Nucleus accumbens (tissue), 56 donors: ENCODE measurements at places on chromosomes 7 and 10.

- DNase-seq = no peak
Measured at GRCh38 chr10:129658376-129659072, 191.5 kb downstream of the MGMT start.

GRCh38 chr7:88669913-88670312, 89.6 kb upstream of the ZNF804B start:
- DNase-seq = no peak

GRCh38 chr7:30965372-30965771, 1.6 kb downstream of the GHRHR start:
- DNase-seq = no peak

GRCh38 chr10:119768455-119769094, 42.7 kb downstream of the INPP5F start:
- no peak for DNase-seq

GRCh38 chr10:98367604-98368451, 47.2 kb downstream of the PYROXD2 start:
- DNase-seq = no peak

DNA sequence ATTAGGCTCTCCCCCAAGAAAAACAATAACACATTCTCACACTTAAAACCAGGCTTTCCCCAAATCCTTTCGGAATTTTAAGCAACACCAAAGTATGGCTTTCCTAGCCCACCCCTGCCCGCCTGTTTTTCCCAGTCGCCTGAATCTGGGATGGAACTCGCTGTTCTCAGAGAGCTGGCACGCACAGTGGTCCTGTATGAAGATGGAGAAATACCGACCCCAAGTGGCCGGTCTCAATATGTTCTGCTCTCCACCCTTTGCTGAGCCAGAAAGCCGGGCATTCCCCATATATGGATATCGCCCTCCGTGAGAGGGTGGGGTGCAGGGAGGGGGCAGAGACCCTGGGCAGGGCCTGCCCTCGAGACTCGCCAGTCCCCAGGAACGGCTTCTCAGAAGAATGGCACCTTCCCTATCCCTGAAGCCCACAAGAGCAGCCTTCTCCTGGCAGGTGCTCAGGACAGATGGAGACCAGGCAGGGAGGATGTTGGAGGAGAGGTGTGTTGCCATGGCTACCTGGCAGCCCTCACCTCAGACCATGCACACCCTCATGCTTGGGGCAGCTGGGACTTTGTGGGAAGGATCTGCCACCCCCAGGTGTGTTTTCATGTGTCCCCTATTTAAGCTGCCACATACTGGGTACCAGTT, 3.4 kb downstream of the TACR2 start:
- DNase-seq = no peak
